Colonic mucosa (tissue), 4 donors: ENCODE measurements at places on chromosomes 3 and 15.

- no peak for DNase-seq
These were observed 87.5 kb upstream of the DAZL start for GRCh38 chr3:16692486-16693344.

DNA sequence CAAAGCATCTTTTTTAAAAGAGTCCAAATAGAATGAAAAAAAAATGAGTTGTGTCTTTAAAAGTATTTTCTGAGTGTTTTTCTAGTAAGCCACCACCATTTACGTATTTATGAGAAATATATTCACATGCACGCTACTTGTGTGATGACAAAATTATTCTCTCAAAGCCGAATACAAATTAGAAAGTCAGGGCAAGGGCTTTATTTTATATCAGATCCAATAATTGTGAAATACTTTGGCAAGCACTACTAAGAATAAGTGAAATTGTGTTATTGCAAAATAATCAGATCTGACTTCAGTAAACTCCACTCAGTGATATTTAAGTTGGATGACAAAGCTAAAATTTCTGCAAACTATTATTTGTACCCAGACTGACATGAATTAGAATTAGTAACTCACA, 589.3 kb upstream of the KCNMB2 start:
- DNase-seq: no peak

DNA sequence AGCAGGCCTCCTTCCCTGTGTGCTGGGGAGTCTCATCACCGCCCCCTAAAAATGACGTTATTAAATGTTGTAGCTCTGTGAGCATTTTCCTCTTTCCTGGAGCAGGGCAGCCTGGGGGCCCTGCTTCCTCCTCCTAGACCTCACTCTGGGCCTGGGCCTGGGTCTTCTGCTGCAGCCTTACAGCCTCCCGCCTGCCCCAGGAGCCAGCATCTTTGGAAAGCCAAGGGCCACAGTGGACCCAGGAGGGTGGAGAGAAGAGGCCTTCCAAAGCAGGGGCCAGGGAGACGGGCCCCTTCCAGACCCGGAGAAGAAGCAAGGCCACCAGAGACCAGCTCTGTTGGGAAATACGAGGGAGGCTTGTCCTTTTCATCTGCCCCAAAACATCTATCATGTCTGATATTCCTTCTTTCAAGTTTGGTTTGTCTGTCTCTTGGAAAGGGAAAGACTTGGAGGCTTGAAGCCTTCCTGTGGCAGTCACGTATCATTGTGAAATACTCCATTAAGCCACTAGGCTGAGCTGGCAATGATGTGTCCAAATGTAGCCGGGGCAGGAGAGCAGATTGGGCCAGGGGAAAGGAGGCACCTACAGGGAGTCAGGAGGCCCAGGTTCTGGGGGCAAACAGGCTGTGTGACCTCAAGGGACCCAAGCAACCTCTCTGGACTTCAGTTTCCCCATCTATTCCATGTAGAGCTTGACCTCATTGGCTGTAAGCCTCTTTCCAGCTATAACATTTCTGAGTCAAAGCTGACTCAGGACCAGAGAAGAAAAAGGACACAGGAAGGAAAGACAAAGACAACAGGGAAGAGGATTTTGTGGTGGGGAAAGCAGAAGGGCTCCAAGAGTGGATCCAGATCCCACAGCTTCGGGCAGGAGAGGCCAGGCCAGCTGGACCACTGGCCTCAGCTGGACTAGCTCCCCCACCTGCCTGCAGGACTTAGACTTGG, 31.1 kb downstream of the CYP11A1 start:
- no peak for DNase-seq

DNA sequence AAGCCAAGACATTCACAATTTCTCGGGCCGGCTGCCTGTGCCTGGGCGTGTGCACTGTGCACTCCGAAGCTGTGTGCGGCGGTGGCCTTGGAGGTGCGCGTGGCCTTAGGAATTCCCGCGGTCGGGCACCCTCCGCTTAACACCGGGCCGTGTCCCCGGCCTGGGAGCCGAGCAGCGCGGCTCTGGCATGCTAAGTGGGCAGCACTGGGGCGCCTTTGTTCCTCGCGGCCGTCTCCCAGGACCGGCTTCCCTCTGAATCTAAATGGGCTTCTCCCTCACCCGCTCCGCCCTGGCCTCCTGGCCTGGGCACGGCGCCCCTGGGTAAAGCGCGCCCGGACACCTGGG, 498 bp upstream of the ARNT2 start:
- no peak for DNase-seq

DNA sequence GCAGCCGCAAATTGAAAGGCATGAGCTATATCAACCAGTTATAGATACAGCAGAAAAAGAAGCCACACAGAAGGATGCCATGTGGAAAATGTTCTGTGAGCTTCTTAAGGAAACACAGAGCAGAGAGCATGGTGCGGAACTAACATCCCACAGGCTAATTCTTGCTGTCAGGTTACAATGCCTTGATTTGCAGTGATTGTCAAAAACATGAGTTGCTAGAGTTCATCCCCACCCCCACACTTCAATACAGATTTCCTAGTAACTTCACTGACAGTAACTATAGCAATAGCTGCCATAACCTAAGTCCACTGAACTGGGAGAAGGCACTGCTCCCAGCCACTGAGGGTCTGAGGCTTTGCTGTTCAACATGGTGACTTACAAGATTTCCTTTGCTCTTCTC, 821.6 kb downstream of the SQOR start:
- no peak for DNase-seq

- DNase-seq: no peak
These were observed 13.2 kb upstream of the TRANK1 start for GRCh38 chr3:36957862-36958686.

DNA sequence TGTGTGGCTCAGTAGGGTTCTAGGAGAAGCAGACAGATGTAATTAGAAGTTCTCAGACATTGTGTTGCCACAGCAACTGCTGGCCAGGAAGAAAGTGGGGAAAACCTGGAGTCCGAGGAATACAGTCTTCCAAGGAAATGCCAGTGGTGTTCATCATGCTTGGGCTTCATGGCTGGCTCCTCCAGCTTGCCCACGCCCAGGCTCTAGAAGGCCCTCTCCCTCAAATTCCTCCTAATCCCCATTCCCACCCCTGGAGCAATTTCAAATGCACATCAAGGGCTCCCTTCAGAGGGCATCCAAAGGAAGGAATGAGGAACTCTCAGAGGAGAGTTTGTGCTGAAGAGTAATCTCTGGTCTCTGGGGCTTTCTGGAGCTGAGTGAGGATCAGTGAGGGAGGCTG, 21.9 kb downstream of the FSTL1 start:
- no peak for DNase-seq

DNA sequence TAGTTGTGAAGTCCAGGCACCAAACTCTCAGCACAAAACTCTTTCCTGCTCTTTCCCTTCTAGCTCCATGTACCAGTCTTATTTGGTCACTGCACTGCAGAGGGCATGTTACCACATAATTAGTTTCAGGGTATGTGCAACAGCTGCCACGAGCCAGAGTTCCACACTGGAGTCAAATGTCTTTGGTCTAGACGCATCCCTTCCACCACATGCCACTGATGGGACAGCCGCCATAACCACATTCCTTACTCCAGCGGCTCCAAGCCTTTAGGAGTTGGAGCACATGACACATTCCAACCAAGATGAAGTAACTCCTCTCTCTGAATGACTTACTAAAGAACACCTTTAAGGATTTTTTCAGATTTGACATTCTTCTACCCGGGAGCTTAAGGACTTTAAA, 153.4 kb downstream of the ERC2 start:
- no peak for DNase-seq

DNA sequence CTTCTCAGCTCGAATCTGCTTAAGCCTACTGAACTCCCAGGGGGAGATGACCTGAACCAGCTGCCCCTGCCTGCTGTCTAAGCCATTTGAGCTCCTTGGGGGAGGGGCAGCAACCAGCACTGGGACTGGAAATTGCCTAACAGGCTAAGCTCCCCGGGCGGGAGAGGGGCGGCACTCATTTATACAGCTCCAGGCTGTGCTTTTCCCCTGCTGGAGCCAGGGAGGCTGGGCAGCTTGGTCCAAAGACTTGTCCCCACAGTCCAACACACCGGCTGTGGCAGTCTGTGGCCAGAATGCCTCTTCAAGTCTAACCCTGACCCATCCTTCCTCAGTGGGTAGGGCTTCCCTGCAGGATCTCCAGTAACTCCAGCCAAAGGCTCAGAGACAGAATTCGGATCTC, 1241.5 kb downstream of the ROBO2 start:
- no peak for DNase-seq

DNA sequence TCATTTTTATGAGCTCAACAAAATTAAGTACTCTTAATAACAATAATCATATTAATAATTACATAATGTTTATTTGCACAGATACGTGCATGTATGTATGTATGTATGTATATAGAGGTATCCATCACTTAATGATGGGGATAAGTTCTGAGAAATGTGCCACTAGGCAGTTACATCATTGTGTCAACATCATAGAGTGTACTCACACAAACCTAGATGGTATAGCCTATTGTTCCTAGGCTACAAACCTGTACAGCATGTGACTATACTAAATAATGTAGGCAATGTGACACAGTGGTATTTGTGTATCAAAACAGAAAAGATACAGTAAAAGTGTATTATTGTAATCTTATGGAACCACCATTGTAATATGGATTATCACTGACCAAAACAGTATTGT, 874.7 kb upstream of the GBE1 start:
- DNase-seq: no peak

GRCh38 chr3:179729981-179730380, 77.1 kb downstream of the USP13 start:
- no peak for DNase-seq

- no peak for DNase-seq
These were observed 7.3 kb downstream of the ARL6IP5 start for GRCh38 chr3:69092030-69092516.
